ENCODE measurements at places on chromosomes 4 and X.
A peak's percentile ranks its signal among the peaks of the same experiment; 100 is the strongest.

GRCh38 chr4:7049739-7050138 is 6.6 kb downstream of the TADA2B start:
- DNase-seq: no peak

DNA sequence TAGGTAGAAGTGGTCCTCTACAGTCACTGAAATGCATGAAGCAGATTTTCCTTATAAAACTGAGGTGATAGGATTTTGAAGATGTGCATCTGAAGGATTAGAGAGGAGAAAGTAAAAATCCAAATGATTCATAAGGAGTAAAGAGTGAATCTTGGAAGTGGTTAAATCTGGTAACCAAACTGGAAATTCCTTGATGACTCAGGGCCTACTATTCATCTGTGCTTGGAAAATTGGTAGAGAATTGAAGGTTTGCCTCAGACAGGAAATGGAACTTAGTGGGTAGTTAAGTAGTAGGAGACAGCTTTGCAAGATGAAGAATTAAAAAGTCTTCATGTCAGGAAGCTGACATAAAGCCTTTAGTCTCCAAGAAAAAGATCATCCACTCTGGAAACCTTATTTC is 368.9 kb upstream of the CTSO start:
- peak; percentile 94 for DNase-seq

GRCh38 chrX:57595381-57595811 is 3.6 kb downstream of the ZXDB start:
- DNase-seq: peak; percentile 83

DNA sequence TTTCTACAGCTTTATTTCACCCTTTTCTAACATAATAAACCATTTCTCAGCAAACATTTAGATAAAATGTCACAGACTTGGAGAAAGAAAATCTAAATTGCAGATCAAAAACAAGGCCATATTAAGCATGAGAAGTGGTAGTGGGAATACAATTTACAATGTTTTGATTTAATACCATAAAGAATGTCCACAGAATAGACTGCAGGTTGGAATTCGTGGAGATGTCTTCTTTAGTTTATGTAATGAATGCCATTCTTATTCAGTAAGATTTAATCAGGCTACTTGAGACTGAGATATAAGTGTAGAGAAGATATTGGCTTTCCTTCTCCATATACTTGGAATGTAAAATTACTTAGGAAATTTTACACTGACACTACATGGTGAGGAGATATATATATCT is 91.9 kb upstream of the ZFP42 start:
- DNase-seq: peak; percentile 66

DNA sequence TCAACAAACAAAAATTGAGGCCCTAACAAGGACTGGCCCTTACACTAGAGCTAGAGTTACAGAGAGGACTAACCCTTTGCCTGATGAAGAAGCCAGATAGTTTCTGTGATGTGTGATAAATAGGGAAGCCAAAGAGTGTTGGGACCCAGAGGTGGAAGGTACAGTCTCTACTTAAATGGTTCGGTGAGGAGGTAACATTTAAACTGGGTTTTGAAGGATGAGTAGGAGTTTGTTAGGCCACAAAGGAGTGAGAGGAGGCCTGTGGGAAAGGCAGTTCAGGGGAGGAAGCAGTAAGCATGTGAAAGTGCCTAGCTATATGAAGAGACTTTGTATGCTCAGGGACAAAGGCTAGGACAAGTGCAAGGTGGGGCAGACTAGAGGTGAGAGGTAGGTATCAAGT is 23.8 kb upstream of the LIMCH1 start:
- DNase-seq: no peak

- peak; percentile 64 for DNase-seq
Measured at GRCh38 chrX:101230636-101231035, 11.1 kb downstream of the DRP2 start.

- peak; percentile 78 for DNase-seq
Measured at GRCh38 chr4:88841635-88842034, 144.0 kb upstream of the NAP1L5 start.

GRCh38 chr4:48299560-48299959 is 29.9 kb upstream of the TEC start:
- no peak for DNase-seq

DNA sequence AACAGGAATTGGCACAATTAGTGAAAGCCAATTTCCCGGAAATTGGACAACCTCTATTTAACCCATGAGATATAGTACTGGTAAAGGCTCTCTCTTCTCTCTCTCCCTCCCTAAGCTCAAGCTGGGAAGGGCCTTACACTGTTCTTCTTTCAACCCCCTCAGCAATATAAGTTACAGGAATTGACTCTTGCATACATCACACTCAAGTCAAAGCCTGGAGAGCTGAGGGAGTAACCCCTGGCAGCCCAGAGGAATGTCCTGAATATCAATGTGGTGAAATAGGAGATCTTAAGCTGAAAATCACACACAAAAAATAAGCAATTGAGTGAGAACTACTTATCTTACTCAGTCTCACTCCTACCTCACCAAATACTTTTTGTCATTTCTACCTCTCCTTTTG is 186.9 kb upstream of the SPOCK3 start:
- DNase-seq: no peak

GRCh38 chrX:46953137-46953527 is 40.9 kb downstream of the JADE3 start:
- no peak for DNase-seq

GRCh38 chrX:154348114-154348531 is 26.3 kb downstream of the FLNA start:
- peak; percentile 45 for DNase-seq

- DNase-seq: peak; percentile 12
Measured at GRCh38 chrX:150897421-150898320, 797 bp downstream of the CD99L2 start.

GRCh38 chr4:101762025-101762424 is 28.5 kb upstream of the BANK1 start:
- no peak for DNase-seq

DNA sequence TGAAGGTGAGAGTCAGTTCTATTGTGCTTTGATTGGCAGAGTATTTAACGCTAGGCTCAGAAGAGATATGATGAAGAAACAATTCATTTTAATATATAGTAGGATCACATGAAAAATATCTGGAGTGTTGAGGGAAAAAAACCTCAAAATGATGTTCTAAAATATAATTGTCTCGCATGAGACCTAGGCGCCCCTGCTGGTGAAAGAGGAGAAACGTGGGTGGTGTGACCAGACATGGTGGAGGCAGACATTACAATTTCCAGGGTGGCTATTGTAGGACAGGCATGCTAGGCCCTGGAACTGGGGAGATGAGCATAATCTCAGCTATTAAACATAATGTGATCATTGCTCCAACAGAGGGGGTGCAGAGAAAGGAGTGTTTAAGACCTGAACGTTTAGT is 210.0 kb downstream of the HS3ST1 start:
- DNase-seq: no peak

GRCh38 chr4:142354794-142355420 is 491.2 kb downstream of the INPP4B start:
- DNase-seq: peak; percentile 24

DNA sequence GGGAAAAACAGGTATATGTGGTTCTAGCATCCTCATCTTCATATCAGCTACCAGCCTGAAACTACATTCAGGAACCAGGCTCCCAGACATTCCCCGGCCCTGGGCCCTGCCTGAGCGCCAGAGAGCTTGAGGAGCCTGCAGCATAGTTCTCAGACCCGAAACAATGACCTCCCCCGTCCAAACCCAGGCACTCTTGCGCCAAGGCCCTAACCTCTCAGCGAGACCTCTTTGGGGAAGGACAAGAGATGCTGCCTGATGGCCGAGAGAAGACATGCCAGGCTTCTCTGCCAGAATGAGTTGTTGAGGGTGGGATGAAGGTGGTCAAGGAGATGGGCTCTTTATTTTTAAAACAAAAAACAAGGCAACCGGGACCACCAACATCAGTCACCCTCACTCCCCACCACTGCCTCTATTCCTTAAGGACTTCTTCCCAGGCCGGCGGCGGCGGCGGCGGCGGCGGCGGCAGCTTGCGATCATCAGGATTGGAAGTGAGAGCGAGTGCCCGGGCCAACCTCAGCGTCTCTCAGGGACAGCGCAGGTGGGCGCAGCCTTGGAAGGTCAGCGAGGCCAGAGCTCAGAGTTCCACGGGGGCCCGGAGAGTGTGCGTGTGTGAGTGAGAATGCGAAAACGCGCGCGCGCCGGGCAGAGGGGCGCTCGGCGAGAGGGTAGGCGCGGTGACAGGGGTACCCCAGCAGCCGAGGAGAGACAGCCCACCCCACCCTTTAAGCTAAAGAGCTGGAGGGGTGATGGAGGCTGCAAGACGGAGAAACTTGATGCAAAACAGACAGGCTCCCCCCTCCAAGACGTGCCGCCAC is 601 bp downstream of the INPP4B start:
- DNase-seq: no peak

GRCh38 chr4:137299281-137299680 is 233.0 kb downstream of the PCDH18 start:
- no peak for DNase-seq

DNA sequence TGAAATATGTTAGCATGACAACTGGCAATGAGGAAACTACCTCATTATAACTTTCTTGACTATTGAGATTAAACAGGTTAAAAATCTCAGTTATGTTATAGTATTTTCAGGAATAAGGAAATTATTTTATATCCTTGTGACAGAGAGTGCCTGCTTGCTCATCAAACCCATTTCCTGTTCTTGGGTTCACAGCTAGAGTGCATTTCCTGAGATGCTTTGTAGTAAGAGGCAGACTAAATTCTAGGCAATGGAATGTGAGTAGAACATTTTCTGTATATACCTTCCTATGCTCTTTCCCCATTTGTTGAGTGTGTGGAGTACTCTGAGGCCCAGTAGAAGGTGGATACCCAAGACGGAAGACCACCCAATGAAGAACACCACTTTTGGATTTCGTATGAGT is 96.9 kb upstream of the CASK start:
- DNase-seq: no peak

DNA sequence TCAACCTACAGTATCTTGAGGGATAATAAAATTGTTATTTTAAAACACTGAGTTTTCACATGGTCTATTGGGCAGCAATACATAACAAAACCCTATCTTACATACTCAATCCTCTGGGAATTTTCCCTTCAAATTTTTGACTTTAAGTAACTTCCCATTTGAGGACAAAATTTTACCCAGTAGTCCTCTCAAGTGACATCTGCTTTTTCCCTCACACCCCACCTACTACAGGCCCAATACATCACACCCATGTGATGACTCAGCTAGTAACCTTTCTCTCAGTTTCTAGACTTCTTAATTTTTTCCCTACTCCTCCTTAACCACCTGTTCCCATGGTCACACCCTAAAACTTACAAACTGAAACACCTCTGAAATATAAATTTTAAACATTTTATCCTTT is 12.2 kb upstream of the RAP1GDS1 start:
- DNase-seq: no peak

GRCh38 chr4:166724369-166724768 is 509.9 kb downstream of the SPOCK3 start:
- DNase-seq: no peak

DNA sequence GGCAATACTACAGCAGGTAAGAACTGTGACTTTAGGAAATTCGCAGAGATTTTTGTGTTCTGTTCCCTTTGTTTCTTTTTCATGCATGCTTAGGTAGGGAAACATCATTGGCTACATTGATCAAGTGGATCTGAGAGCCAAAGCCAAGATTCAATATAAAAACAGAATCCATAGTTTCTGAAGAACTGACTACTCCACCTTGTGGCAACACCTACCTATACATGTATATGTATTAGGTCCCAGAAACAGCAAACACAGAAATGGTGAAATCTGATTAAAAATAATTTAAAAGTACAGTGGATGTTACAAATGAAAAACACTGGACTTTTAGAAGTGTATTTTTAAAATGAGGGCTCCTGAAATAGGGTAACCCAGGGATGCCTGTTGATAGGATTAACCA is 322.6 kb upstream of the MAOA start:
- DNase-seq: no peak

DNA sequence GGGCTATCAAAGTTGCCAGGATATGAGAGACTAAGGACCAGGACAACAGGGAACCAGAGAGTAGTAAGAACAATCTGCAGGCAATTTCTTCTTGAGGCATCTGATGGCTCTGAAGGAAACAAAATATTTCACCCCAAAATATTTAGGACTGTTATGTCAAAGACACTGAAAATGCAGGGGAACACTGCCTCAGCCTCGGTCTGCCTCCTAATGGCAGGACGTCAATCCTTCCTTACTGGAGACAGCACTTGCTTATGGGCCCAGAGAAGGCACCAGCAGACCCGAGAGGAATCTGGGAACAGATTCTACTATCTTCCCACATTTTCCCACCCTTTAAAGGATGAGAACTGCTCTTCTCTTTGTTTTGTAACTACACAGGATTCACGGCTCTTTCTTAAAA is 23.3 kb downstream of the RNF150 start:
- DNase-seq: no peak

DNA sequence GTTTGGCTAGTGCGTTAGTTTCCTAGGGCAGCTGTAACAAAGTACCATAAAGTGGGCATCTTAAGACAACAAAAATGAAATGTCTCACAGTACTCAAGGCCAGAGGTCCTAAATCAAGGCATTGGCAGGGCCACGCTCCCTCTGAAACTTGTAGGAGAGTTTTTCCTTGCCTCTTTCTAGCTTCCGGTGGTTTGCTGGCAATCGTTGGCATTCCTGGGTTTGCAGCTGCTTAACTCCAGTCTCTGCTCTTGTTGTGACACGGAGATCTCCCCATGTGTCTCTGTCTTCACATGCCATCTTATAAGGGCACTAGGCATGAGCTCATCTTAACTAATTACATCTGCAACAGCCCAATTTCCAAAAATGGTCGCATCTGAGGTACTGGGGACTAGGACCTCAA is 362.0 kb upstream of the BOD1L1 start:
- DNase-seq: no peak

DNA sequence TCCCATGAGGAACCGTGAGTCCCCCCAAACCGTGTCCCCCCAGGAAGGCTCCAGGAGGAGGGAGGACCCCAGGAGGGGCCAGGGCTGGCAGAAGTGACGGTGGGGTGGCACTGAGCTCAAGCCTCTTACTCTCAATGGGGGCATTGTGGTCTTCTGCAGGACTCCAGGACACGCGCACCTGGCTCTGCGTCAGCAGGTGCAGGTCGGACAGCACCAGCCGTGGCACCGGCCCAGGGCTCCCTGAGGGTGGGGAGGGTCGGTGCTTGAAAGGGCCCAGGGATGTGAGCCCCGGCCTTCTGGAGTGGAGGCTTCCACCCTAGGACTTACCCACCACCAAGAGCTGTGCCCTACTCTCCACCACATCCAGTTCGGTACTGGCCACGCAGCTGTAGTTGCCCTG is 18.3 kb downstream of the L1CAM start:
- no peak for DNase-seq
